ENCODE measurements at places on chromosomes 4 and X.

DNA sequence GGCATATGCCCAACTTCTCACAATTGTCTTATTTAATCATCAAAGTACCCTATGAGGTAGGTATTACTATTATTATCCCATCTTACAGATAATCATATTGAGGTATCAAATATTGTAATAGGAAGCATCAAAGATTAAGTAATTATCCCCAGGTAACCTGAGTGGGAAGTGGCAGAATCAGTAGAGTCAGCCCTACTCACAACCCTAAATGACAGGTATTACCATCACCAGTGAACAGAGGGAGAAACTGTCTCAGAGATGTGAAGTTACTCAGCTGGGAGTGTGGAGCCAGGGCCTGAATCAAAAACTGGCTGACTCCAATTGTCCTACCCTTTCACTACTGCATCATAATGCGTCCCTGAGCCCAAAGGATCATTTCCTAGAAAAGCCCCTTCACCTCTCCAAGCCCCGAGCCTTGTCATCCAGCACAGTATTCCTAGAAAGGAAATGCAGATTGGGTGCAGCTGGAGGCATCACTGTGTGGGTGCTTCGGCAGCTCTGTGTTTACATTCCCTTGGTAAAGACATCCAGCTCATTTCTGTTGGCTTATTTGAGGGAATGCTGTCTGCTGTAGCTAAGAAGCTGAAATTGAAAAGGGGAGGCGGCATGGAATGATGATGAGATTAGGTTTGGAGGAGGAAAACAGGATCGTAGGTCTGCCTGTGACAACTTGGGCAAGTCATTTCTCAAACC is 72.8 kb downstream of the DHX15 start:
- DNase-seq, result no peak

GRCh38 chrX:96183843-96184242 is 500.8 kb upstream of the DIAPH2 start:
- DNase-seq, result no peak

- DNase-seq, result no peak
Observed at GRCh38 chr4:115152081-115152480, 38.7 kb upstream of the NDST4 start.

GRCh38 chr4:153248641-153249198 is 44.5 kb downstream of the TRIM2 start:
- no peak for DNase-seq

DNA sequence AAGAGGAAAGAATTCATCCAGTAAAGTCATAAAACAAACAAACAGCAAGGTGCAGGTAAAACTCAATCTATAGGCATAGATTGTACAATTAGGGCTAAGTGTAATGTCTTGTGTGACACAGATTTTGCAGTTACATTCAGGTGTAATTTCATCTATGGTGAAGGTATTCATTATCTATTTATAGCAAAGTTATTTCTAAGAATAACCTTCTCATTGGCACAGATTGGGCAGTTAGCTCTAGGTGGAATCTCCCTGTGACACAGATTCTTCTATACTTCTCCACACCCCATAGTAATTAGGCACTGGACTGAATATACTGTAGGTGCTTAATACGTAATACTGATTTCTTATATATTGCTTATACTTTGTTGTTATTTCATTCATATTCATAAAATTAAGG is 66.8 kb downstream of the COL25A1 start:
- DNase-seq, result no peak

GRCh38 chr4:174437749-174438148 is 84.5 kb downstream of the HPGD start:
- DNase-seq, result no peak

- DNase-seq, result no peak
Observed at GRCh38 chrX:11119313-11119943, 8.3 kb downstream of the HCCS start.

GRCh38 chrX:14361435-14361834 is 167.9 kb upstream of the GLRA2 start:
- DNase-seq, result no peak

DNA sequence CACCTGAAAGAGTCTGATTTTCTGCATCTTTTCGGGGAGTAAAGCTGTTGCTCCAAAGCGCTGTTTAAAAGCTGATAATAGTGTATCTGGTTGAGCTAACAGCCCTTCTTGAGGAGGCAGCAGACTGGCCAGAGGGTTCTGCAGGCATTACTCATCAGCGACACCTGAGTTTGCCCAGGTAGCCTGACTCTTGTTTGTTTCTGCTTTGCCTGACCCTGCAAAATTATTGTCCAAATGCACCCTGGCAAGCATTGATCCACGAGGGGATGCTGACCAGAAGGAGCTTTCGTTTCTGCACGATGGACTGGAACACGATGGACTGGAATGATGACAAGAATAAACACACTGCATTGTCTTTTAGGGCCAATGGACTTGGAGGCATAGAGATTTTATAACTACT is 6.2 kb downstream of the CD99 start:
- no peak for DNase-seq

- no peak for DNase-seq
Observed at GRCh38 chrX:31652650-31653049, 580.8 kb upstream of the FTHL17 start.

GRCh38 chrX:45166781-45167180 is 33.9 kb downstream of the DIPK2B start:
- no peak for DNase-seq

GRCh38 chr4:128512161-128512560 is 224.5 kb upstream of the PGRMC2 start:
- DNase-seq, result peak; percentile 57

DNA sequence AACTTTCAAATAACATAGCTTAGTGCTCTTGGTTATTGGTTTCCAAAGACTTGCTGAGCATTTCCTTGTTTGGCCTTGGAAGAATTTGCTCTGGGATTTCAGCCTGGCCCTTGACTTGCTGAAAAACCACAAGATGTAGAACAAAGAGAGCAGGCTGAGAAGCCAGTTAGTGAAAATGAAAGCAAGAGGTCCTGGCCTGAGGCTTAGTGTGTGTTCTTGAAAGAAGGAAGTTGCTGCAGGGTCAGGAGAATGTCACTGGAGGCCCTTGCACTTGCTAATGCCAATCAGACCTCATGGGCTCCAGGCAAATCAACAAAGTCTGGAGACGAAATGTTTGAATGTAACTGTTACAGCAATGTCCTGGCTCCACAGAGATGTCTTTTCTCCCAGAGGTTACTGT is 79.4 kb downstream of the SYNPO2 start:
- peak; percentile 87 for DNase-seq

- no peak for DNase-seq
Observed at GRCh38 chrX:134634691-134635090, 23.6 kb downstream of the PLAC1 start.

DNA sequence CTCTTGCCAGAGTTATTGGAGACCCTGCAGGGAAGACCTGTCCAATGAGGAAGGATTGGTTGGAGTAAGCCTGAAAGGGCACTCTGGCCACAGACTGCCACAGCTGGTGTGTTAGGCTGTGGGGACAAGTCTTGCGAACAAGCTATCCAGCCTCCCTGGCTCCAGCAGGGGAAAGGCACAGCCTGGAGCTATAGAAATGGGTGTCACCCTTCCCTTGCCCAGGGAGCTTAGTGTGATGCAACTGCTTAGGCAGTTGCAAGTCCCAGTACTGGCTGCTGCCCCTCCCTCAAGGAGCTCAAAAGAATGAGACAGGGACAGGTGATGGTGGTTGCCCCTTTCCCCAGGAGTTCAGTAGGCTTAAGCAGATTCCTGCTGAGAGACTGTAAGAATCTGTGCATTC is 165.7 kb upstream of the CT83 start:
- no peak for DNase-seq

- no peak for DNase-seq
Observed at GRCh38 chr4:155950461-155950860, 3.2 kb downstream of the CTSO start.

DNA sequence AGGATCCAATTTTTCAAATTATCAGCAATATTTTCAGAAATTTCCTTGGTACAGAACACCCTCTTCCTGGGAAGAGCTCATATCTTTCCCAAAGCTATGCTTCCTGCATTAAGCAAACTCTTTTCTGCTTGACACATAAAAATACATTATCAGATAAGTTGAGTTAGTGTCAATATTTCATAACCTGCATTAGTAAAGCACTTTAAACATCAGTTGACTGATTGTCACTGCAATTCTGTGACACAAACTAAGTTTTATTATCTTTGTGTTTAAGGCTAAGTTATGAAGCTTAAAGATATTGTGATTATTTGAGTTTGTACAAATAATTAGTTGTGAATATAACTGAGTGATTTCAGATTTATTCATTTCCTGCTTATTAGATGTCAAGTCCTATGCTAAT is 1045.4 kb upstream of the GRID2 start:
- no peak for DNase-seq

- no peak for DNase-seq
Observed at GRCh38 chr4:71540749-71541269, 202.0 kb downstream of the SLC4A4 start.

DNA sequence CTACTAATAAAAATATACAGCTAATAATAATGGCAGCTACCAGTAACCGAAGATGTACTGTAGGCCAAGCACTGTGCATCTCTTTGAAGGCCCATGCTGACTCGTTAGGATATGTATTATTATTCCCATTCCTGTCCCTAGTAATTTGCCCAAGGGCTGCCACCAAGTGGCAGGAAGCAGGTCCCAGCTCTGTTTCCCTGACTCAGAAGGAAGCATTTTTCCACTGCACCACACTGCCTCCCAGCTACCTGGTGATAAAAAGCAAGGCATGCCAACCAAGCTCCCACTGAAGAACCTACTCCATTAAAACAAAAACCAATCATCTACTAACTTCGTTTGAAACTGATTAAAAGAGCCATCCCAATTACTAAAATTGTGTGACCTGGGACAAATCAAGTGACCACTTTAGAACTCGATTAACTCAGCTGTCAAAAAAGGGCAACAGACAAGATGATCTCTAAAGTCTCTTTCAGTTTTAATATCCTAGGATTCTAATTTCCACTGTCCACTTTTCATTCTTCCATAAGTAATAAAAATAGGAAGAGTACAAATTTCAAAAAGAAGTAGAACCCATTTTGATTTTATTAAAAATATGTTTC is 24.3 kb upstream of the PGM2 start:
- DNase-seq, result peak; percentile 27

- DNase-seq, result no peak
Observed at GRCh38 chr4:15963576-15963975, 601 bp upstream of the FGFBP2 start.

DNA sequence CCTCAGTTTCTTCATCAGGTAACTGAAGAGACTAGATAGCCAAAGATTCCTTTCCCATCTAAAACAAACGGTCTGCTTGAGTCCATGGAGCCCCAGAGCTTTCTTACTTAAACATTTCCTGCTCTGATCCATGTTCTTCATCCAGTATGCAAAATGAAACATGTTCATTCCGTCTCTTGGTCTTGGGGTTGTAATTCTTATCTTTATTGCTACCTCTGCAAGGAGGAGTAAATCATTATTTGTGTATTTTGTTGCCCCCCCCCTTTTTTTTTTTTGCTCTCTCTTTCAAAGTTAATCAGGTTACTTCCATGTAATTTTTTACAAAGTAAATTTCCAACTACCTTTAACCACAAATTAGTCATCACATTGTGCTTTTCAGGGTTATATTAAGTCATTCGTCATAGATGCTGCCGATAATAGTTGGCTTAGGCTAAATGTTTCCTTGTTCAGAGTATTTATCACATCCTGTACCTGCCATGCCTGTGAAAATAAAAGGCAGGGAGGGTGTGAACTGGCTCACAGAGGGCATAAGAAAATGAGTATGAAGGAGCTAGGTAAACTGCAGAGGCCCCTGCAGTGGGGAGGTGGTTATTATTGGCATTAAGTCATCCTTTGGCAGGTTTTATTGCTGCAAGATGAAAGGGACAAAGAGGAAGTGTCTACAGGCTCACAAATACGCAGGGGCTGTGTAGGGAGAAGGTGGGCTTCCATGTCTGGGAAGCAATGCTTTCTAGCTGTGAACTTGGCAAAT is 76.7 kb upstream of the HS3ST1 start:
- DNase-seq, result no peak

DNA sequence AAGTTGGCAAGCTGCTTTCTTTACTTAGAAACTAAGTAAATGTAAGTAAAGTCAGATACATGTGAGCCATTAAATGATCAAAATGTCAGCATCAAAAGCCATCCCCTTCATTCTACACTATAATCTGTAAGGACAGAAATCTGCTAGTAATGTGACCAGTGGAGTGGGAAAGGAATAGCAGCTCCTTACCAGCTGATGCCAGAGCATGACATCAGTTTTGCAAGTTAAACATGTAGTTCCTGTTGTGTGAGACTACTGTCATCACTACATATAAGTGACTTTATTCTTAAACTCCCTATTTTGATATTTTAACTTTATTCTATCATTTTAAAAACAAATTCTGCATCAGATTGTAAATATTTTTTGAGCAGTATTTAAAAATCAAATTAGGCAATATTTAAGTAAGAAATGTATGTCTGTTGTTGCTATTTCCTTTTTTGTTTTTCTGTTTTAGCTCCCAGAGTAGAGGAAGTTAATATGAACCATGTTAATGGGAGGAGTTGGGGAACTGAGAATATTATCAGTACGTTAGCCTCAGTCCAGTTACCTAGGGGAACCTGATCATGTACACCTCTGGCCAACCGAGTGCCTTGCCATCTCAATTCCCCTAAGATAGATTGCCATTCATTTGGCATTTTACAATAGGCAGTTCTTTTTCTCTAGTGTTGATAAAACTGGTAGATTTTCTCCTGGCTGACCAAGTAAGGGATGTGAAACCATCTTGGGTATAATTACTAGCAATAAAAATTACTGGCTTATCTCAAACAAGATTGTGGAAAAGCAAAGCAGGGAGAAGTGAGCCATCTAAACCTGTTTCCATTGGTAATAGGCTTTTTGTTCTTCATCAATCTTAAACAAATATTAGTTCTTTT is 34.7 kb downstream of the CCNI start:
- DNase-seq, result no peak

GRCh38 chrX:150446151-150446550 is 83.0 kb downstream of the MAMLD1 start:
- no peak for DNase-seq

GRCh38 chr4:129379429-129379828 is 283.5 kb downstream of the C4orf33 start:
- no peak for DNase-seq

DNA sequence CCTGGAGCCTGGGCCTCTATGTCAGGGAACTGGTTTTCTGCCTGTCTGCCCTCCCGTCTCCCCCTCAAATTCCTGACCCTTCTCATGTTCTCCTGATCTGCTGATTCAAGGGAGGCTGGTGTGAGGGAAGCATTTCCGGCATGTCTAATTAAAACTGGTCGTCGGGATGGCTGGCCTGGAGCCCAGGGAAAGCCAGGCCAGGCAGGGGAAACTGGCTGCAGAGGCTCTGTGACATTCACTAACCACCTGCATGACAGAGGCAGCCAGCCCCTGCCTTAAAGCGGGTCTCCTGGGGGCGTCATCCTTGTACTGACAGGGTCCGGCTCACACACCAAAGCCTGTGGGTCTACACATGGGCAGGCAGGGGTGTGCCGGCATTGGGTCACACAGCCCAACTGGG is 35.2 kb downstream of the ABLIM2 start:
- DNase-seq, result no peak

DNA sequence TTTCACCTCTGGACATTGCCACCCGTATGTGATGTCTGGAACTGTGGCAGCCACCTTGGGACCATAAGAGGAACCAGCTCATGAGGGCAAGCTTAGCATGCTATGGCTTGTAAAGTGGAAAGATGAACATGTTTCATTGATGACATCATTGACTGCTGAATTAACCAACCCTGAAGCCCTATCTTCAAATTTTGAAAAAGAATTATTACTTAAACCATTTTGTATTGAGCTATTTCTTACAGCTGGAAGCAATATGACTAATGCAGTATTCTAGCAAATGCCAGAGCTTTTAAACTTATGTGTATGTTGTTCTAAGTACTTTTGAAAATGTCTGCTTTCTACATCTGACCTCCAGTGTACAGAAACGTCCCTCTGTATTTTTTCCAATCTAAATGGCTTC is 18.1 kb downstream of the GUCY2F start:
- DNase-seq, result no peak
